CD4-positive, CD25-positive, alpha-beta regulatory T cell (primary cell): ENCODE measurements at places on chromosomes 5 and 9.

GRCh38 chr5:66862020-66862419 lies 265.8 kb downstream of the MAST4 start:
- no peak for DNase-seq

- no peak for DNase-seq
Measured at GRCh38 chr5:174291162-174291561, 245.7 kb downstream of the NSG2 start.

DNA sequence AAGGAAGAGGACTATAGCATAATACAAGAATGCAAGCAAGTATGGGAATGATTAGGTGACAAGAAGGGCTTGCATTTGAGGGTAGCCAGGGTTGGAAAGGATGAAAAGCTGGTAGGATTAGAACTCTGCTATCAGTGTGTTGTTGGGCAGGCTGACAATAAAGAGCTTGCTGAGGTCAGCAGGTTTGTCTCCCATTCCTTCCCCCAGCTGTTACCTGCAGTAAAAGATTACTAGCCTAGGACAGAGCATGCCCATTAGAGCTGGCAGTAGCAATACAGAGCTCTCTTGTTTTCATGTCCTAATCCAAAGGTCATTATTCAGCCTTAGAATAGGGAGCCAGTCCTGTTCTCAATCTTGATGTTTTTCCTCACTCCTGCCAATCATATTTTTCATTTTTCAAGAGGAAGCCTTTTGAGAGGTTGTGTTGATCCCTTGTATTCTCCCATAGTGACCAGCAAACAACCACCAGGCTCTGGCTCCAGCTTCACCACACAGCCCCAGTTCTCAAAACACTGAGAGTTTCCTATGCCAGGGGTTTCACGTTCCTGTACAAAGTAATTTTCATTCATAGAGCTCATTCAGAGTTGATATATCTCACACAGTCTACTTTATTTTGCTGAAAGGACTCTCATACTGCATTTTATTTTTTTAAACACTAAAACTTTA lies 71.7 kb downstream of the OR2K2 start:
- no peak for DNase-seq

- DNase-seq = no peak
Measured at GRCh38 chr5:80231243-80231642, 24.6 kb downstream of the SERINC5 start.

DNA sequence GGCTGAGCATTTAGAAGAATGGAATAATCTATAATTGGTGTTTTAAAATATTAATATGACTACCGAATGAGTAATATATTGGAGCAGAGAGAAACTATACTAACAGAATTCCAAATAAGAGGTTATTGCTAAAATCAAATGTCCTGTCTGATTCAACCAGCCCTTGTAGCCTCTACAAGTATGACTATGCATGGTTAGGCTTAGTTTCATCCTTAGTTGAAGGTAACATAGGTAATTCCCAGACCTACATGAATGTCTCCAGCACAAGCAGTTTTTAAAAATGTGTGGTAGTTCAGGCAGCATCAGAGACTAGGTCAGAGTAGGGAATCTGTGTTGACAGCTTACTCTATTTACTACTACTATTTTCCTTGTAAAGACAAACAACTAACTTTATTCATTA lies 51.7 kb upstream of the SLC27A6 start:
- no peak for DNase-seq

- no peak for DNase-seq
Measured at GRCh38 chr5:95172659-95173058, 112.2 kb downstream of the MCTP1 start.

- no peak for DNase-seq
Measured at GRCh38 chr5:163397354-163397753, 40.0 kb upstream of the CCNG1 start.

- DNase-seq = no peak
Measured at GRCh38 chr5:39605588-39606575, 181.1 kb upstream of the DAB2 start.

DNA sequence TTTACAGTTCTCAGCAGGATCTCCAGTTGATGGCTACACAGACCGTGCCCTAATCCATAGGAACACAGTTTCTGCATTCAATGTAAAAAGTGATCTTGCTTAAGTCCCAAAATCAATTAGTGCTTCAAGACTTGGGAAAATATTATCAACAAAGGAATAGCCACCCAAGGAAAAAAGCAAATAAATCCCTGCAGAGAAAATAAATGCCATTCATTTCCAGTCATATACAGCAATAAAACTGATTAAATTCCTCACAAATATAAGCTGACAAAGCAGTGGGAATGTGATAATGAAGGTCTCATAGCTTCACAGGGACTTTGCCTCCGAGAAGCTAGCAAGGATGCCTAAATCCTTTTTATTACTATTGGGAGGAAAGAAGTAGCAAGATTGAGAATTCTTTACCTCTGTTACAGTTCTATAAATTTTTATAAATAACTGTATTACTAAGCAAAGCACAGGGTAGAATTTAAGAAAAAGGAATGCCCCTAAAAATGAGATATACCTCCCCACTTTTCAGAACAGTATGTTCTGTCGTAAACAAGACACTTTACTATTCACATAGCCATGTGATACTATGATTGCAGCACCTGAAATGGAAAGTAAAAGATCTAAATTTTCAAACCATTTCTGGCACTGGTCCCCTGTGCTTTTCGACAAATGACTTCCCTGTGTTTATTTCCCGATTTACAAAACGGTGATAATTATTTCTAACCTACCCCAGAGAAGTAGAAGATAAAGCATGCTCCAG lies 59.8 kb downstream of the ARSB start:
- no peak for DNase-seq

- DNase-seq = no peak
Measured at GRCh38 chr5:154260224-154260927, 69.8 kb downstream of the GALNT10 start.

DNA sequence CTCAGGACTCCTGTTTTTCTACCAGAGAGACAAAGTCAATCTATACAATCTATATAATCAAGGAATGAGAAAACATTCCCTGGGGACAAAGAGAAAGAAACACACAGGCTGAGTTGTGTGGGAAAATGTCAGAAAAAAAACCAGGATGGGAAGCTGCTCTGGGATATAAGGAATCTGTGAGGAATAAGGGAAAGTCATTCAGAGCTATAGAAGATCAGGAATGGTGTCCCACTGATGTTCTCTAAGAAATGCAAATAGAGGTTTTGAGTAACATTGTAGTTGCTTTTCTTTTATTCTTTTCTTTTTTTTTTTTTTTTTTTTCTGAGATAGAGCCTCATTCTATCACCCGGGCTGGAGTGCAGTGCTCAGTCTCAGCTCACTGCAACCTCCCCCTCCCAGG lies 605.9 kb upstream of the KLF4 start:
- DNase-seq = no peak

DNA sequence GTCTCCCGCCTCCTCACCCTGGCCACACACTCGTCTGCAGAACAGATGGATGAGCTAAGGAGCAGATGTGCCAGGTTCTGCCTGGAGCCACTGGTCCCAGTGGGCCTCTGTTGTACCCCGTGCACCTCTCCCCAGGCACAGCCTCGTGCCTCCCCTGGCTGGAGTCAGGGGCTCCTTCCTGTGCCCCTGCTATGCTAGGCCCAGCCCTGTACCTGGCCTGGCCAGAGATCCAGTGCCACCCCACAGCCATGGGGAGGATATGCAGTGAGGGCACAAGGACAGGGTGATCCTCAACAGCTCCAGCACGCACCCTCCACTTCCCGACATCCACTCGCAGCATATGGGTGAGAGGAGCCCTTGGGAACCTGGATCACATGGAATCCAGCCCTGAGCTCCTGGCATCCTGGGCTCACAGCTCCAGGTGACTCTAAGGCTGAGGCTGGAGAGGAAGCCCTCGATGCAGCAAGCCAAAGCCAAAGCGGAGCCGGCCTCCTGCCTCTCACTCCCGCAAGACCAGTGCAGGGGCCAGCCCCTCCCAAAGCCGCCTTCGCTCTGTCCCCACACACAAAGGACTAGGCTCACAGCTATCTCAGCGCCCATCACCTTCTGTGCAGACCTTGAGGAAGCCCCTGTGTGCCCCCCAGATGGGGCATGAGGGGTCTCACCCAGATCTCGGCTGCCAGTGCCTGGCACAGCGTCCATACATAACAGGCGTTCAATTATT lies 23.7 kb upstream of the ADAMTS2 start:
- no peak for DNase-seq

GRCh38 chr5:151580239-151580638 lies 10.9 kb downstream of the FAT2 start:
- DNase-seq = no peak

GRCh38 chr5:143308731-143309130 lies 94.8 kb downstream of the NR3C1 start:
- no peak for DNase-seq

GRCh38 chr5:19616701-19617215 lies 371.2 kb downstream of the CDH18 start:
- DNase-seq = no peak

GRCh38 chr5:112217843-112218579 lies 201.1 kb downstream of the EPB41L4A start:
- DNase-seq = no peak
